ENCODE measurements at places on chromosomes 16 and 17.

DNA sequence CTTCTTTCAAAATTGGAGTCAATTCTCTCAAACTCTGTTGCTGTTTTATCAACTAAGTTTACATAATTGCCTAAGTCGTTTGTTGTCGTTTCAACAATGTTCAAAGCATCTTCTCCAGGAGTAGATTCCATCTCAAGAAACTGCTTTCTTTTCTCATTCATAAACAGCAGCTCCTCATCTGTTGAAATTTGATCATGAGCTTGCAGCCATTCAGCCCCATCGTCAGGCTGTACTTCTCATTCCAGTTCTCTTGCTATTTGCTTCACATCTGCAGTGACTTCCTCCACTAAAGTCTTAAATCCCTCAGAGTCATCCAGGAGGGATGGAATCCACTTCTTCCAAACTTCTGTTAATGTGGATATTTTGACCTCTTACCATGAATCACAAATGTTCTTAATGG lies 230.6 kb downstream of the IRF8 start:
- no peak for DNase-seq

DNA sequence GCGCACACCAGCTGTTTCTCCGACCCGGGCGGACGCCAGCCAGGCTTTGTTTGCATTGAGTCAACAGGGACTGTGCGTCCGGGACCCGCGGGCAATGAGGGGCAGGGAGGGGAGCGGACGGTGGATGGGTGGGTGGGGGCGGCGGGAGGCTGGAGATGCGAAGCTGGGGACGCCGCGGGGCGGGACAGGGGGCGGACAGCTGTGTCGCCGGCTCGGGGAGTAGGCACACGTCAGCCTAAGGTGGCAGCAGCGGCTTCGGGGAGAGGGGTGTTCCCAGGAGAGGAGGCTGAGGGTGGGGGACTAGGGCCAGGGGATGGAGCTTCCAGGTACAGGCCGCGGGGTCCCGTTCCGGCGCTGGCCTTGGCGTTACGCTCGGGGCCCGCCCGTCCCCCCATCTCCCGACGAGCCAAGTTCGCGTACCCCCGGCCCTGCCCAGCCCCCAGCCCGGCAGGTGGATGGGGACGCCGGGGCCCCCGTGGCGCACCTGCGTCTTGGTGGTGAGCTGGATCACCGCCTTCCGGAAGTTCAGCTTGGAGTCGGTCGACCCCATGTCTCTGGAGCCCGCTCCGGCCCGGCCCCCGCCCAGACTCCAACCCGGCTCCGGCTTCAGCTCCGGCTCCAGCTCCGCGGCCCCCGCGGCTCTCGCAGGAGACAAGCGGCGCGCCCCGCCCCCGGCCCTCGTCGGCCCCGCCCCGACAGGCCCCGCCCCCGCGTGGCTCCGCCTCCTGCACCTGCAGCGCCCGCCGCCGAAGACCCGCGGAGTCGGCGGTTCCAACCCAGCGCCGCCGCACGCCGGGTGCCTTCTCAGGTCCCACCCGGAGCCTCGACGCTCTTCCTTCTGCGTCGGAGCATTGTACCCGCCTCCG lies at the start of gene HID1:
TSS of gene HID1 (minus strand) at position 653 of the 866 bp plus-strand sequence. CDS start at position 550, 103 bp downstream.
- no peak for DNase-seq

DNA sequence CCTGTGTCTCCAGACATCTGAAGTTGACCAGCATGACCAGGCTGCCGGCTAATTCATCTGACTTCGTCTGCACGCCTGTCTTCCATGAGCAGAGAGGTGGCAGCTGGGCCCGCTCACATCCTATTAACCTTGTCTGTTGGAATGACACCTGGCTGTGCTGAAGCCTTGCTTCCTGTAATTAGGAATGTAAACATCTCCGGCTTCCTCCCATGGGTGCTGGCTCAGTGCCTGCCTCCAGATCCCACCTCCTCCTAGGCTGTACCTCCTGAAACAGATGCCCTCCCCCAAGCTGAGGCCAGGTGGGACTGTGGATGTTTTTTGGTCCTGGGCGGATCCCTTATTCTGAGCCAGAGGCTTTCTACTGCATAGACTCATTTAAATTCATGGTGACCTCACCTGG lies 296.3 kb downstream of the HS3ST4 start:
- no peak for DNase-seq

DNA sequence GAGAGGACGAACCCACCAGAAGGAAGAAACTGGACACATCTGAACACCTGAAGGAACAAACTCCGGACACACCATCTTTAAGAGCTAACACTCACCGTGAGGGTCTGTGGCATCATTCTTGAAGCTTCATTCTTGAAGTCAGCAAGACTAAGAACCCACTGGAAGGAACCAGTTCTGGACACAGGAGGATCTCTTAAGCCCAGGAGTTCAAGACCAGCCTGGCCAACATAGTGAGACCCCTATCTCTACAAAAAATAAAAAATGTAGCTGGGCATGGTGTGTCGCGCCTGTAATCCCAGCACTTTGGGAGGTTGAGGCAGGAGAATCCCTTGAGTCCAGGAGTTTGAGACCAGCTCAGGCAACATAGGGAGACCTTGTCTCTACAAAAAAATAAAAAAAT lies 20.5 kb upstream of the WIPF2 start:
- DNase-seq: no peak

DNA sequence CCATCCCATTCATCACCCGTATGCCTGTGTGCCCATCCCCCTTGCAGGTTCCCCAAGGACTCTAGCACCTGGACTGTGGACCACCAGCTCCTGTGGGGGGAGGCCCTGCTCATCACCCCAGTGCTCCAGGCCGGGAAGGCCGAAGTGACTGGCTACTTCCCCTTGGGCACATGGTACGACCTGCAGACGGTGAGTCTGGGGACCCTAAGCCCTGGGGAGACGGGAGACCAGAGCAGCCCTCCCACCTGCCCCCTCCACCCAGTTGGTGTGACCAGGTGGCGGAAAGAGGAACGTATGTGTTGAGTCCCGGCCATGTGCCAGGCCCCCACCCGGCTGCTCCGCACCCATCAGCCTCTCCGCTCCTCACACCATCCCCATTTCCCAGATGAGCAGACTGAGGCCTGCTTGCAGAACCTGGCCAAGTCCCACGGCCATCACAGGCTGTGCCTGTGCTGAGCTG lies 15.6 kb downstream of the GAA start:
- DNase-seq: no peak

- DNase-seq: no peak
Measured at GRCh38 chr16:19213885-19214284, 45.8 kb downstream of the SYT17 start.

- no peak for DNase-seq
Measured at GRCh38 chr17:33798308-33798707, 456.8 kb upstream of the CCL2 start.

All from non-pigmented ciliary epithelial cell (primary cell).